ENCODE measurements at places on chromosomes 7 and 10. TPM values are rescaled to one million over a fixed set of nuclear protein-coding genes. Genes with fewer than 3 reads are reported as not detected.

Gene ABCC2
- 6.1 TPM for total RNA-seq

Gene CFAP46
- not detected for total RNA-seq

Gene RADIL
- total RNA-seq: not detected

Gene TRIM73
- 0.12 TPM for total RNA-seq

Gene PNLIPRP2
- total RNA-seq: not detected

Gene GNAT3
- total RNA-seq: 0.12 TPM

Gene GSTO2
- total RNA-seq: 0.20 TPM

Gene TMEM130
- total RNA-seq: 0.37 TPM

Gene CCDC3
- total RNA-seq: 2.0 TPM

Gene ABCB1
- total RNA-seq: 5.6 TPM

Gene ZNF212
- 7.5 TPM for total RNA-seq

All from M059J (cell line).